ENCODE measurements at places on chromosomes 5 and 9.

- no peak for DNase-seq
Observed at GRCh38 chr9:71879644-71880174, 31.3 kb downstream of the ABHD17B start.

- no peak for DNase-seq
Observed at GRCh38 chr5:132827943-132828673, 2.3 kb downstream of the SHROOM1 start.

GRCh38 chr5:14405267-14405666, 176.3 kb upstream of the OTULINL start:
- no peak for DNase-seq

- DNase-seq = peak; percentile 39
Observed at GRCh38 chr5:67209141-67209771, 12.7 kb upstream of the CD180 start.

GRCh38 chr5:84080908-84081307, 303.8 kb downstream of the EDIL3 start:
- DNase-seq = no peak

- no peak for DNase-seq
Observed at GRCh38 chr9:134540276-134541096, 101.1 kb upstream of the COL5A1 start.

- no peak for DNase-seq
Observed at GRCh38 chr5:1832511-1833250, 31.5 kb downstream of the NDUFS6 start.

DNA sequence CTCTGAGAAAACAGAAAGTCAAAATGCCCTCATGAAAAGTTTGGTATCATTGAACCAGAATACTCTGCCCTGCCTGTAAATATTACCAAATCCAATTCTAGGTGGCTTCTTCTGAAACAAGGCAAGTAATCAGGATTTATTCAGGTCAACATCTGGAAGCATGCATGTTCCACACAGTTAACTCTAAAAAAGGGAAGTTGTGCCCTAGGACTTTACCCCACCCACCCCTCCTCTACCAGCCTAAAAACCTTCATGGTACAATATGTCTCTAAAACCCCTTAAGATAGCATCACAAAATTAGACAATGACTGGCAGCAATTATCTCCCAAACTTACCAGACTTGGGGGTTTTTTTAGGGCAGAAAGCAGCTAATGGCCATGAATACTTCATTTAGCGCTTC, 414.8 kb upstream of the SLC30A5 start:
- no peak for DNase-seq

GRCh38 chr5:177373806-177374205, 10.4 kb upstream of the SLC34A1 start:
- DNase-seq = no peak

- DNase-seq = no peak
Observed at GRCh38 chr9:123508048-123508447, 152.1 kb downstream of the CRB2 start.

GRCh38 chr9:96554326-96554725, 65.3 kb downstream of the CDC14B start:
- DNase-seq = no peak

DNA sequence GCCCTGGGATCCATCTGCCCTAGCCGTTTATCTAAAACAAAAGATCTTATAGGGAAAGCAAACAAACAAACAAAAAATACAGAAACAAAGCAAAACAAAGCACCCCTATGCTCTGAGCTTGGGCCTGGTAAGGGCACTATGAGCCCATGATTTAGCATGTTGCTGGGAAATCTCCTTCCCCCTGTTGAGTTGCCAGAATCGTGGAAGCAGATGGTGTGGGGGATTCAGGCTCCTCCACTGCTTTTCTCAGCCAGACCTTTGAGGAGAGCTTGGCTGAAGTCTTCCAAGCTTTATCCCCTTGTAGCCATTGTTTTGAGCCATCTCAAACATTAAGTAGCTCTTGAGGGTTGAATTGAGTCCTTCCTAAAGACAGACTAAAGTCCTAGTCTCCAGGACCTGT, 29.9 kb downstream of the TMC1 start:
- no peak for DNase-seq

DNA sequence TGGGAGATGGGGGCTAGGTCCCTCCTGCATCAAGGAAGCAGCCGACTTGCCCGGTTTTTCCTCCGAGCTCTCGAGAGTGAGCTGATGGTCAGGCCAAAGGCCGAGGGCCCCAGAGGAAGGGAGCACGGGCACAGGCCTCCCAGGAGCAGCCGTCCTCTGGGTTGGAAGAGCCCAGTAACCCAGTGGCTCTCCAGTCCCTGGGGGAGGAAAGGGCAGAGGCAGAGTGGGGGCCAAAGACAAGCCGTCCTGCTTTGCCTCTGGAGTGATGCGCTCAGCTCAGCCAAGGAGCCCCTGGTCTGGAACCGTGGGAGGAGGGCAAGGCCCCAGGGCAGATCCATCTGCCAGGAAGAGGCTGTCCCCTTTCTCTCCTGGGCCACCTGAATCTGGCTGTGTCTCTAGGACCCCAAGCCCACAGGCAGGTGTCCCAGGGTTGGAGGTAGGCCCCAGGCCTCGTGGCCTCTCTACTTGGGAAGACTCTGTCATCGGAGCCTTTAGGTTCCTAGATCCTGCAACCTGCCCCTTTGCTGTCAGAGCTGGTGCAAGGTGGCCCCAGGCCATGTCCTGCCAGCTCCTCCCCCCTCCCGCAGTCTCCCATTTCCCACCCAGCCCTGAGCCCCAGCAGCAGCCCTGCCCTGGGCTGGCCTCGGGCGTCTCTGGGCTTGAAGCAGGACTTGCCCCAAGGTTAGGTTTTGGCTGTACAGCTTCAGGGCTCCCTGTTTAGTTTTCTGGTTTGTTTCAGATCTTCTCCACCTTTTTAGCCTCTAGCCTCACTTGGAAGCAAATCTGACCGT, 224.1 kb downstream of the CACNA1B start:
- DNase-seq = no peak

DNA sequence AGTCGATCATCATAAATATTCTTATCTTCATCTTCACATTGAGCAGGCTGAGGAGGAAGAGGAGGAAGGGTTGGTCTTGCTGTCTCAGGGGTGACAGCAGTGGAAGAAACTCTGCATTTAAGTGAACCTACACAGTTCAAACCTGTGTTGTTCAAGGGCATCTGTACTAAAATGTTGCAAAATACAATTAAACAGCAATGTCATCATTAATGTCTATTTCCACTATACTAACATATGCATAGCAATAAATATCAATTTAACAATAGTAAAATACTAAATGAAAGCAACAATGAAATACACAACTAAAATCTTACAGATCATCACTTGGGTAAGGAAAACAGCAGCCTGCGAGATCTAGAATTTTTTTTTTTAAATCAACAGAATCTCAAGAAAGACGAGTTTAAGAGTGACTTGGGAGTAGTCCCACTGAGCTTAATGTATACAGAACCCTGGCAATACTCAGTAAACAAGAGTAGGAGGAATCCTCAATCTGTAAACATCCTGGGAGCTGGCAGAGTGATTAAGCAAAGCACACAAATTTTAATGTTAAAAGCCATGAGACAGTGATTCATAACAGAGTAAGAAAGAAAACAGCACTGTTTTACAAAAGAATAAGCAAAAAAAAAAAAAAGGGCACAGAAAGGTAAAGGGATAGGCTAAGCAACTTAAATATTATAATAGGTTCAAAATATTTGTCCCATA, 10.0 kb downstream of the HOMER1 start:
- DNase-seq = no peak

- DNase-seq = no peak
Observed at GRCh38 chr5:1194378-1194777, 7.0 kb upstream of the SLC6A19 start.

DNA sequence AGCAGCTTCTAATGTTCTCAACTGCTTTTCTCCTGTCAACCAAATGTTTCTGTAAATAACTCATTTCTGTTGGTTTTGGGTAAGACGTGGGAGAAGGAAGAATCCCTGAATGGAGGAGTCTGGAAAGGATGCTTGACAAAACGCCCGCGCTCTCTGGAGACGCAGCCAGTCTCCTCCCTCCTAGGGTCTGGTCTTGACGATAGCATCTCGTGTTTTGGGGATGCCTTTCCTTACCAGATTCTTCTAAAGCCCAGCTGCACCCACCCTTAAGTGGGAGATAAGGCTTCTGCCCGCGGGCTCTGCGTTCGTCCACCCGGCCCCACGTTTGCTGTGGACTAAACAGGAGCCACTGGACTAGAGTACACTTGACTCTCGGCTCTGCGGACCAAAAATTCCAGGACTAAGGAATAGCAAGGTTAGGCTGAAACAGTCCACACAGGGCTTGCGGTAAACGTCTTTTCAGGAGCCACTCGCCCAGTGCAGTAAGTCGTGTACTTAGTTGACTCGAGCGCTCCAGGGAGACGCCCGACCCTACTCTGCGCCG, 491 bp upstream of the CTSL start:
- no peak for DNase-seq

- DNase-seq = no peak
Observed at GRCh38 chr9:135747311-135747710, 45.3 kb downstream of the KCNT1 start.

GRCh38 chr5:172312286-172312685, 28.7 kb upstream of the UBTD2 start:
- no peak for DNase-seq

- peak; percentile 21 for DNase-seq
Observed at GRCh38 chr5:155616779-155617392, 603.3 kb downstream of the KIF4B start.

DNA sequence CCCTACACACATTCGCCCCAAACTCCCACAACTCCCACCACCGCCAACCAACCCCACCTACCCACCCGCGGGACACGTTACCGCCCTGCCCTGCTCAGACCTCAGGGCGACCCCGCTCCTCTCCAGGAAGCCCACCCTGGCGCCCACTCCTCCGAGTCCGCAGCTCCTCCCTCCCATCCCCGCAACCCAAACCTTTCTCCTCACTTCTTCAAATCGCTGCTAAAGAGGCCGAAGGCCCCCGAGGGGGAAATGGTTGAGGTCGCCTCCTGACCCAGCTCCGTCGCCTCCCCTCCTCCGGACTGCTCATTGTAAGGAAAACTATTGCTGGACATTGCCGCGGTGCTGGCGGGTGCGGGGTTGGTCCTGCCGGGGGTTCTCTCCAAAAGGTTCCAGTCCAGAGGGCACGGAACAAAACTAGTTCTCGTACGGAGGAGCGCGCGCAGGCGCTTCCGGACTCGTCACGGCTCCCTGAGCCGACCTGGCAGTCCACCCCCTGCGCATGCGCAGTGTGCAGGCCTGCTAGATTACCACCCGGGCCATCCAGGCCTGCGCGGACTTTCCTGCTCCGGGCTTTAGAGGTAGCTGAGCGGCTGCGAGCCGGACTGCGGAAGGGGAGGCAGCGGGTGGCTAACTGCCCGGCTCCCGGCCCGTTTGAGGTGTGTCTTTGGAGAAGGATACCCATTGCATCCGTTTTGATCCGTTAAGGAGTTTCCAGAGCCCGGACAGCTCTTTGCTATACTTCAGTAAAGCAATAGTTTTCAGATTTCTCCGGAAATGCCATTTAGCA, at the start of gene AP3B1:
TSS of gene AP3B1 (minus strand) at position 451 of the 787 bp plus-strand sequence. CDS start at position 332, 119 bp downstream.
- peak; percentile 97 for DNase-seq

DNA sequence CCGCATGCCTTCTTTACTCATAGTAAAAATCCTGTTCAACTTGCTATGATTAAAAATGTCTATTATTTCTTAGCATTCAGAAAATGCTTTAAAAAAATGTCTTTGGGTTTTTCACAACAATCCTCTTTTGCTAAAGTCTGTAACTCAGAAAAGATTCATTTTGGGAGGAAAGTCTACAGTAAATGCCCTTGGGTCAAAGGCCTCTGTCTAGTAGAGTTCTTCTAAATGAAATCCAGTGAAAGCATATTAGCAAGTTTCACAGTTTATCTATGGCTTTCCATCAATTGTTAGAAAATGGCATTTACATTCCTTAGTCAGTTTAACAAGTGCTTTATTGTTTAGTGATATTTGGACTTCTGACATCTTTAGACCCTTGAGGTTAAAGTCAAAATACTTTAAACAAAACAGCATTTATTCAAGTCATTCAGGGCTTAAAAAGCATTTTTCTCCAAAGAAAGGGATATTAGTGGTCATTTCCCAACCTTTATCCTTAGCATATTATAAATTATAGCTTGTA, 137.1 kb upstream of the TARS1 start:
- no peak for DNase-seq

DNA sequence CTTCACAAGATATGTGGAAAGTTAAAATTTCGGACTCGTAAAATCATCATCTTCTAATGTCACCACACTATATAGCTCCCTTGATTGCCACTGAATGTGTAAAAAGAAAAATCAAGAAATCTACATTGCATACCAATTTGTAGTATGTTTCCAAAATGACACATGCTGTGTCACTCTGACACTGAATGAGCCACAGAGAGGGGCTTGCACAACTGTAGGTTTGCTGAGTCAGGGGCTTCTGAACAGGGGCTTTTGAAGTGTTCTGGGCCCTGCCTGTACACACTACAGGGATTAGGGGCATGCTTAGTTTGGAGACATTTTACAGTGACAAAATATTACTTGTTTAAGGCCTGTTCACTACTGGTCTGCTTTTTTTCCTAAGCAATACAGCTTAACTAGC, 234.4 kb upstream of the GRAMD2B start:
- DNase-seq = no peak

DNA sequence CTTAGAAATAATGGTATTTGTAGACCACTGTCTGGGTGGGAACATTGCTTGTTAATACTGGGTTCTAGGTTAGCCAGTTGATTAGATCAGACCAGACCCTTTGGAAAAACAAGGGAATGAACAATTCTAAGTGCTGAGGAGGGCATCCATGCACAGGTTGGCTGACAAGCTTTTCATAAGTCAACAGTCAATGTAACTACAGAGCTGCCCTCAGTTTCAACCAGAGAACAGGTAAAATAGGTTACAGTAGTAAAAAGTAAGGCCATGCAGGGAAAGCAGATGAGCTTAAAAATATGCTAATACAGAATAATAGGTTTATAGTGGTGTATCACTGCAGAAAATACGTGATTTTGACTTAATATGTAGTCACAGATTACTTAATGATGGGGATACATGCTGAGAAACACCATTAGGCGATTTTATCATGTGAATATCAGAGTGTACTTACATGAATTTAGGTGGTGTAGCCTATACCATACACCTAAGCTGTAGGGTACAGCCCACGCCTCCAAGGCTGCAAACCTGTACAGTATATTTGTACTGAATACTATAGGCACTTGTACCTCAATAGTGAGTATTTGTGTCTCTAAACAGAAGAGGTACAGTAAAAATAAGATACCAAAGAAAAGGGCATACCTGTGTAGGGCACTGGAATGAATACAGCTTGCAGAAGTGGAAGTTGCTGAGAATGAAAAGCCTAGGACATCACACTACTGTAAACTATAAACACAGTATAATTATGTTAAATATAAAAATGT, 6.1 kb upstream of the FGF18 start:
- DNase-seq = no peak
